ENCODE measurements at places on chromosomes 6 and 20.

GRCh38 chr20:18672834-18673233 is 85.0 kb downstream of the DTD1 start:
- DNase-seq, result peak; percentile 59

GRCh38 chr20:58890518-58891085 is 38.1 kb downstream of the GNAS start:
- peak; percentile 45 for DNase-seq

DNA sequence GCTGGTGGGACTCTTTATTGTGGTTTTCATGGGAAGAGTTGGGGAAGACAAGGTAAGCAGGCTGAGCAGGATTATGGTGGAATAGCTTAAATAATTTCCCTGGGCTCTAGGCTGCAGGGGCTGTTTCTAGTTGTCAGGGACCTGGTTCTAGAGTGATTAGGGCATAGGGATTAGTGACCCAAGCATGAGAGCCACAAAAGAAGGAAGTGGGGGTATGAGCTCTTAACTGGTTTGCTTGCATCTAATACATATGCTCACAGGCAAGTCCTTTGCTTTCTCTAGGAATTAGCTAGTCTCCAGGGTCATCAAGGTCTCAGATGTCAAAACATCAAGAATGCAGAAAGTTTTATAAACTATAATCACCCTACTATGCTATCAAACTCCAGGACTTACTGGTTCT is 67.5 kb upstream of the NRN1 start:
- no peak for DNase-seq

- no peak for DNase-seq
These were observed 63.4 kb downstream of the PRDM1 start for GRCh38 chr6:106149472-106150069.

- DNase-seq, result peak; percentile 80
These were observed 60.7 kb downstream of the EZR start for GRCh38 chr6:158758451-158758860.

DNA sequence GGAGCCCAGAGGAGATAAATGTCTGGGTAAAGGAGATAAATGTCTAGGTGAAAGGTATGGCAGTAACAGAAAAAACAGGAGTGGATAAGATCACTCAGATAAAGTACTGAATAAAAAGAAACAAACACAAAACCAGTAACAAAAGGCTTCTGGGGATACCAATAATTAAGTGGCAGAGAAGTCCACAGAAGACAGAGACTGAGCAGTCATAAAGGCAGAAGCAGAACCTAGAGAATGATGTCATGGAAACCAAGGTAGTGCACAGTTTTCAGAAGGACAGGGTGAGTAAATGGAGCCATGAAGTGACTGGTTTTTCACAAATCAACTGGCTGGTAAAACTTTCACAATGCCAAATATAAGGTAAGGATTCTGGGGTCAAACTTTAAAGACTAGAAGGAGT is 80.9 kb upstream of the PLN start:
- DNase-seq, result no peak

- no peak for DNase-seq
These were observed 53.0 kb upstream of the DSP start for GRCh38 chr6:7488494-7488893.
